Fibroblast of skin of left biceps (primary cell): ENCODE measurements at places on chromosomes 4 and X.
A peak's percentile ranks its signal among the peaks of the same experiment; 100 is the strongest.

GRCh38 chr4:15550491-15550890 is 80.8 kb downstream of the CC2D2A start:
- DNase-seq = no peak

DNA sequence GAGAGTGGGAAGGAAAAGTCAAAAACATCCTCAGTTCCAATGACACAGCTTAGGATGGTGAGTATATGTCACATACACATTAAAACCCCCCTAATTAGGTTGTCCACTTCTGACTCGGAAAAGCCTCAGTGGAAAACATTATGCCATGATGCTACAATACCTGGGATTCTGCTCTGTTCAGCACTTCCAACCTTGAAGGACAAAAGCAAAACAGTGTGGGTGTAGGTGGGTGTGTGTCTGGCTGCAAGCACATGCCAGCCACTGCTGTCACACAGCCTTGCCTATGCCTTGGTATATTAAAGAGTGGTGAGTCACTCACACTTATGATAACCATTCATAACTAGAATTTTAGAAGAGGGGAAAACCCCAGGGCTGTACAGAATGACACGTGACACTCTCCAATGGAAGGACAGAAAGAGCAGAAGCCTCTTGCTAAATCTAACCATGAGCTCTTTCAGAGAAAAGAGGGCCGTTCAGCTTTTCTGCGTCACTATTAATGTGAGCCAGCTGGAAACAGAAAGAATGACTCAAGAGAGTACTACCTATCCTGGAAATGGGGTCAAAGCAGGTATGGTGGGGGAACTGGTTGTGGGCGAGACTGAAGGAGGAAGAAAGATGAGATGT is 159.6 kb downstream of the TET2 start:
- DNase-seq = no peak

GRCh38 chrX:79078114-79078513 is 66.4 kb upstream of the GPR174 start:
- DNase-seq = no peak

GRCh38 chr4:139841464-139842195 is 176.0 kb downstream of the MGST2 start:
- DNase-seq = no peak

GRCh38 chrX:74251006-74251930 is 52.7 kb upstream of the ZCCHC13 start:
- peak; percentile 23 for DNase-seq

GRCh38 chr4:118983293-118983692 is 94.6 kb downstream of the SYNPO2 start:
- no peak for DNase-seq

- no peak for DNase-seq
Observed at GRCh38 chr4:38868059-38868960, 704 bp downstream of the FAM114A1 start.

GRCh38 chr4:182492423-182492822 is 249.2 kb downstream of the TENM3 start:
- peak; percentile 60 for DNase-seq

- no peak for DNase-seq
Observed at GRCh38 chr4:78613522-78614321, 62.2 kb downstream of the ANXA3 start.

- no peak for DNase-seq
Observed at GRCh38 chr4:48079972-48080391, 54.1 kb downstream of the TXK start.
